ENCODE measurements at places on chromosomes 1 and 21.

DNA sequence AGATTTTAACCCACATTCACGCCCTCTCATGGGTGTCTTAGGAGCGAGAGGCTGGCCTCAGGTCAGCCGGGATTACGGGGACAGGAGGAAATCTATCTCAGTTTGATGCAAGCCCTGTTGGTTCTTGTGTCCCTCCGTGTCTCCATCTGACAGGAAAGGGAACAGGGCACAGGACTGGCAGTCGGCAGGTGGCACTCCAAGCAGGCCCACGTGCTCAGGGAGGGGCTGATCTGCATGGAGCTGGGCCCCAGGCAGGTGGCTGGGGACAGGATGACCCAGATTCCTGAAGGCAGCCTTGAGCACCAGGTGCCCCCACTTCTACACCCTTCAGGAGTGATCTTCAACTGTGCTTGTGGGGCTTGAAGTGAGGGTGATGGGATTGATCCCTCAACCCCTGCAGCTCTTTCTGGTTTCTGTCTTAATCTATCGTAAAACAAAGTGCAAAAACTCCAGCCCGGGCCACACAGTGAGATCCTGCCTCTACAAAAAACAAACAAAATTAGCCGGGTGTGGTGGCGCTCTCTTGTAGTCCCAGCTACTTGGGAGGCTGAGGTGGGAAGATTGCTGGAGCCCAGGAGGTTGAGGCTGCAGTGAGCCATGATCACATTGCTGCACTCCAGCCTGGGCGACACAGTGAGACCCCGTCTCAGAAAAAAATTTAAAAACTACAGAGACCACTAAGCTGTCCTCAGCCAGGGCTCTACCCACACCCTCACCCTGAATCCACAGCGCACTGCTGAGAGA, 8.3 kb downstream of the PLEKHG5 start:
- DNase-seq: no peak

GRCh38 chr21:33039536-33039935, 13.8 kb downstream of the OLIG2 start:
- DNase-seq: no peak

DNA sequence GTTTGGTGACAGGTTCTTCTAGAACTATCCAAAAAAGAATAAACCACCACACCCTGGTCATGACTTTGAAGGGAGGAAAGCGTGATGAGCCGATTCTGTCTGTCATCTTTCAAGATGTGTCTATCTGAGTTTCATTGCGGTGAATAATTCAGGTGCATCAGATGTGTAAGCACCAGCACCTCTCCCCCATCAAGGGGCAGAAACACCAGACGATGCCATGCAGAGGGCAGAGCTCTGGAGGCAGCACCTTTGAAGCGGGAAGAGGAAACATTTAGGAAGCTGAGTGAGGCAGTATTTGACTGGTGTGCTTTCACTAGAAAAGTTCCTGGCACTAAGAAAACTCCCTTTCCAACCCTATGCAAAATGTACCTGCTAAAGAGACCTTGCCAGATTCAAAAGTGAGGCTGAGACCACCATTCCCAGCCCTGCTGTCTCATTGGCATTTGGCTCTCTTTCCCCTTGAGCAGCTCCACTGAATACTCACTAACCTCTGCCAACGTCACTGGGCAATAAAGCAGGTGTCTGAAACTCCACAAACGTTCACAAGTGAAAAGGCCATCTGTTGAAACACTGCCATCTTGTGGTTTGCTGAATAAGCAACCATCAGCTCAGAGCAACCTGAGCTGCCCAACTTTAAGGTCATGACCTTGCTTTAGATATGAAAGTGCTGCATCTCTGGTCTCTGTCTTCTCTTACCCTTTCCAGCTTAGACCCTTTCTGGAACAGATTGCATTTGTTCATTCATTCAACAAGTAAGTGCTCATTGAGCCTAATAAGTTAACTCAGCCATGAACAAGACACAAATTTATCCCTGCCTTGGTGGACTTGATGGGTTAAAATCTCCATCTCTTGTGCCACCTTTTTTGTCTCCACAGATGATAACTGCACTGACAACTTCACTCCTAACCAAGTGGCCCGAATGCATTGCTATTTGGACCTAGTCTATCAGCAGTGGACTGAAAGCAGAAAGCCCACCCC, 228.6 kb downstream of the PAPPA2 start:
- no peak for DNase-seq

DNA sequence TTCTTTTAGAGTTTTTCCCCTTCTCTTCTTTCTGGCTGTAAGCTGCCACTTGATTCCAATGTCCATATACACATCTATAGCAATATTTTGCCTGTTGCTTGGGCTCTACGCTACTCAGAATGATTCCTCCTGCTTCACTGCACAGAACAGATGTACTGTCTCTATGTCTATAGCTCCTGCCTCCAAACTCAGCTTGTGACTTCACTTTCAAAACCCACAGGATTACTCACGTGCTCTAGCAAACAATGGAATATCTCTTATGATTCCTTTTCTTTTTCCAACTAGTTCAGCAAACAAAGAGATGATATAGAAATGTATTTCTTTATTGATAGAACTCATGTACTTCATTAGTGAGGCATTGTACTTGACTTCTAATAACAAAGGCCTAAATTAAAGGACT, 80.5 kb upstream of the SOX13 start:
- DNase-seq: no peak
